ENCODE measurements at places on chromosomes 13 and 19.

DNA sequence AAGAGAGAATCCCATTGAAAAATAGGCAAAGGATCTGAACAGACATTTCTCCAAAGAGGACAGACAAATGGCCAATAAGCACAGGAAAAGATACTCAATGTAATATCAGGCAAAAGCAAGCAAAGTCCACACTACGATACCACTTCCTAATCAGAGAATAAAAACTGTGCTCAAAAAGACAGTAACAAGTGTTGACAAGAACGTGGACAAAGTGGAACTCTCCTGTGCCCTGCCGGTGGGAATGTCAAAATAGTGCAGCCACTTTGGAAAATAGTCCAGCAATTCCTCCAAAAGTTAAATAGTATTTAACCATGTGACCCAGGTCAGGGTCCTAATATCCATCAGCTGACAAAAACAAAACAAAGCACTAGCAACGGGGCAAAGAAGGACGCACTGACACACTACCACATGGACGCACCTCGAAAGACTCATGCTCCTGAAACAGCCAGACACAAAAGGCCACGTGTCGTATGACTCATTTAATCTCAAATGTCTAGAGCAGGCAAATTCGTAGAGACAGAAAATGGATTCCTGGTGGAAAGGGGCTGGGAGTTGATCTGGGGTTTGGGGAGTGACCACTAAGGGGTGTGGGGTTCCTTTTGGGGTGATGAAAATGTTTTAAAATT is 5.2 kb downstream of the MIER2 start:
- no peak for DNase-seq

DNA sequence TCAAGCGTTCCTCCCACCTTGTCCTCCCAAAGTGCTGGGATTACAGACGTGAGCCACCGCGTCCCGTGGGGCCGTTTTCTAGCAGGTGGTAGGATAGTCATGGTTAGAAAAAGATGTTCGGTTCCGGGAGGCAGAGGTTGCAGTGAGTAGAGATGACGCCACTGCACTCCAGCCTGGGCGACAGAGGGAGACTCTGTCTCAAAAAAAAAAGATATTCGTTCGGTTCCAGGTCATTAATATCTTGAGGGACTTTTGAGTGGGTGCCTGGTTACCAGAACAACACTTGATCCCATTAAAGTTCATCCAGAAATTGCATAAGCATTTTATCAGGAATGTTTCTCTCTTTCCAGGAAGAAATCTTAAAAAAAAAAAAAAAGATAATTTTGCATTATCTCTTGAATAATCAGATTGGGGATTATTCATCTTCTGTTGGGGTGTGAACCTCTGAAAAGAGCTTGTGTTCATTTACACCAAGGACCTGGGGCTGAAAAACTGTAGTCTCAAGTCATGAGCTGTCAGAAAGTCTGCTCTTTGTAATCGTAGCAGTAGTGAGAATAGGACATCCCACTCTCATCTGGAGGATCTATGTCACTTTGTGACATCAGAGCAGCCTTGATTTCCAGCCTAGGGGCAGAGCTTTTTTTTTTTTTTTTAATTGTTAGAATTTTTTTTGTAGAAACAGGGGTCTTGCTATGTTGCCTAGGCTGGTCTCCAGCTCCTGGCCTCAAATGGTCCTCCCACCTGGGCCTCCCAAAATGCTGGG is 1.0 kb upstream of the ETHE1 start:
- DNase-seq = peak; percentile 41

GRCh38 chr13:48891586-48891985 is 84.1 kb upstream of the FNDC3A start:
- DNase-seq = no peak

GRCh38 chr19:34033880-34034279 is 138.4 kb upstream of the LSM14A start:
- DNase-seq = no peak

DNA sequence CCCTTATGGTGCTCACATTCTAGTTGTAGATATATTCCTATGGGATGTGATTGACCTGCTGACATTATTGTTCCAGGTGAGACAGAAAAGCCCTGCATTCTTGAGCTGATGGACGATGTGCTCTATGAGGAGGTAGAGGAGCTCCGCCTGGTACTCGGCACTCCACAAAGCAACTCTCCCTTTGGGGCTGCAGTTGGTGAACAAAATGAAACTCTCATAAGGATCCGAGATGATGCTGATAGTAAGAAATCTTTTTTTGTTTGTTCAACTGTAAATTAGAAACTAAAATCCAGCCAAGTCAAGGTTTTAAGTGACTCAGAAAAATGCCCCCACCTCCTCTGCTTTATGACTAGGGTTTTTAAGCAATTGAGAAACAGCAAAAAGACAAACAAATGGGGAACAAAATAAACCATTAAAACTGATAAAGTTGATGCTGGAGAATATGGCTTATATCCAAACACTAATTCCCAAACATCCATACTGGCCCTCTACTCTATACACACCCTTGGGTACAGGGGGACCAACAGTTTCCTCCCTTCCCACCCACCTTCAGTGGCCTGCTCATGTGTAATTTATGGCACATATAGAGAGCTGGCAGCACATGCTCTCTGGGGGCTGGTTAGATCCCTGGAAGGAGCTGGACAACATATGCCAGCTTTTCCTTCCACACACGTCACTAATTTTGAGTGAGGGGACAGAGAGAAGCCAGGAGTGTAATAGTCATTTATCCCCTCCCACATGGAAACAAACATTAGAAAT is 139.6 kb downstream of the STOML3 start:
- no peak for DNase-seq

- no peak for DNase-seq
Observed at GRCh38 chr13:40452741-40453334, 213.6 kb downstream of the FOXO1 start.

DNA sequence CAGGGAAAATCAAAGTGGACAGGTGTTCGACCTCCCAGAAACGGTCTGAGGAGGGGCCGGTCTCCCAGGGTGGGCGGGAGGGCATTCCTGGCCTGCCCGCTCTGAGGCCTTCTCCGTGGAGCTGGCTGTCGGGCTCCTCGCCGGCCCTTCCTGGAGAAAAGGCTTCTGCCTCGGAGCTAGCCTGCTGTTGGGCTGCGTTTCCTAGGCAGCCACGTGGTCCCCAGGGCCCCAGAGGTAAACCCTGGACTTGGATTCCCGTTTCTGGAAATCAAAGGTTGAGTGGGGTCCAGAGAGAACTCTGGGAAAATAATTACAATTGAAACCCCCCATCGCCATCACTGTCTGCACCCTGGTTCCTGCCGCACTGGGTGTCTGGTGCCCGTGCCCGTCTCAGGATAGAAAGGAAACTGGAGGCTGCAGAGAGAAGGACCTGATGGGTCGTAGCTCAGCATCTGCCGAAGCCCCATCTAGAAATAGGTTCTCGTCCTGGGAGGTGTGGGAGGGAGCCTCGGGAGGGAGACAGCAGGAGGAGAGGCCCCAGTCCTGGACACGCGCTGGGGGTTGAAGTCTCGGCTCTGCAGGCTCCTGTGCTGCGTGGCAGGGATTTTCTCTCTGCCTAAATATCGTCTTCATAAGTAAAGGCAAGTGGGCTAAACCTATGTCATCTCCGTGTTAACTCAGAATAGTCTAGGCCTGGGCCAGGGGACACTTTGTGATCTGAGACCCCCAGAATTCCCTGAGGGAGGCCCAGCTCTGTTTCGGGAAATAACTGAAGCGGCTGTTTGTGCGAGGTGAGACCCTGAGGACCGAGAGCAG is 7.7 kb upstream of the PROZ start:
- no peak for DNase-seq

DNA sequence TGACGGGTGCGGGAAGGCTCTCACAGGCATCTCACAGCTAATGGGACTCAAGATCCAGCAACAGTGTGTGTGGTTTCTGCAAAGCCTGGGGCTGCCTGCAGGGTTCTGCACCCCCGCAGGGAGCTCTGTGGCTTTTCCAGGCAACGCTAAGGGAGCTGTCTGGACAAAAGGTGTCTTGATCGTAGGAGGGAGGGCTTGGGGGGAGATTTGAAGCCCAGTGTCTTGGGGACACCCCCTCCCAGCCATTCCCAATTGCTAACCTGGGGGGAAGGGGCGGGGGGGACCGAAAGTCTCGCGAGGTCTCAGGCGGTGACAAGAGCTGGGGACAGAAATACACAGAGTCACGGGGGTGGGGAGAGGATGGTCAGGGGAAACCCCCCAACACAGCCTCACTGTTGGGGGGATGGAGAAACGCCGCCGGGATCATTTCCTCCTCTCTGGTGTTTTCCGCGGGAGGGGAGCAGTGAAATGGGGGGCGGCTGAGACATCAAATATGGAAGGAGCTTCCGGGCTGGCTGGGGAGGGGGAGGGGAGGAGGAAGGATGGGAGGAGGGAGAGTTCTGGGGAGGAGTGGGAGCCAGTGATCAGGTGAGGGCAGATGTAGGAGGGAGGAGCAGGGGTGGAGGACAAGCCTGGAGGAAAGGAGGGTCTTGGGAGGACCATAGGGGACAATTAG is 13.3 kb downstream of the KCNC3 start:
- no peak for DNase-seq

GRCh38 chr19:7682175-7682855 is 1.7 kb downstream of the TRAPPC5 start:
- DNase-seq = no peak

GRCh38 chr19:41427647-41428480 is 690 bp upstream of the B3GNT8 start:
- peak; percentile 31 for DNase-seq

- no peak for DNase-seq
Observed at GRCh38 chr13:37475966-37476365, 122.6 kb downstream of the POSTN start.

GRCh38 chr13:111029957-111030609 is 85.0 kb upstream of the ARHGEF7 start:
- DNase-seq = no peak

DNA sequence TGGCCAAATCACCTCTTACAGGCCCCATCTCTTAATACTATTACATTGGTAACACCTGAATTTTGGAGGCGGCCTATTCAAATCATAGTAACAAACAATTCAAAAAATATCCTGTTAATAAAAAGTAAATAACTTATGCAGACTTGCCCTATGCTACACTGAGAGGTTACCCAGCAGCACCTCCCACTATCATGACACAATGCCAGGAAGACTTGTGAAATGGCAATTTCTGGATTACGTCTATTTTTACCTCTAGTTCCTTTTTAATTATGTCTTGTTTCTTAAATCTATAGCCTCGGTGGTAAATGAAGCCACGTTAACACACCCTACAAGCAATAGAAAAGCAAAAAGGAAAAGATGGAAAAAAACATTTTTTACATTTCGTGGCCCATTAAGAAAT is 6.2 kb upstream of the DZIP1 start:
- no peak for DNase-seq

DNA sequence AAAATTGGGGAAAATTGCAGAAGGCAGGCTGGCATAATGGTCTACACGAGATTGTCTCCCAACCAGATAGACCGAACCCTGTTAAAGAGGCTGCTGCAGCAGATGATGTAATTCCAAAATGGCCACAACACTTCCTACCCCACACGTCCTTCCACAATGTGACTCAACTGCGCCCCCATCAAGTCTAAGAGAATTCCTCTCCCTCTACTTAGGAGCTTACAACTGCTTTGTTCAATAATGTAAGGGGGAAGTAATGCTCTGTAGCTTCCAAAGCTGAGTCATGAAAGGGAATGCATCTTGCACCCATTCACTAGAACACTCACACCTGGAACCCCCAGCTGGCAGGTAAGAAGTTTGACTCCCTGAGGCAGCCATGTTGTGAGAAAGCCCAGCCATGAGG is 117.8 kb upstream of the IRS2 start:
- DNase-seq = no peak

DNA sequence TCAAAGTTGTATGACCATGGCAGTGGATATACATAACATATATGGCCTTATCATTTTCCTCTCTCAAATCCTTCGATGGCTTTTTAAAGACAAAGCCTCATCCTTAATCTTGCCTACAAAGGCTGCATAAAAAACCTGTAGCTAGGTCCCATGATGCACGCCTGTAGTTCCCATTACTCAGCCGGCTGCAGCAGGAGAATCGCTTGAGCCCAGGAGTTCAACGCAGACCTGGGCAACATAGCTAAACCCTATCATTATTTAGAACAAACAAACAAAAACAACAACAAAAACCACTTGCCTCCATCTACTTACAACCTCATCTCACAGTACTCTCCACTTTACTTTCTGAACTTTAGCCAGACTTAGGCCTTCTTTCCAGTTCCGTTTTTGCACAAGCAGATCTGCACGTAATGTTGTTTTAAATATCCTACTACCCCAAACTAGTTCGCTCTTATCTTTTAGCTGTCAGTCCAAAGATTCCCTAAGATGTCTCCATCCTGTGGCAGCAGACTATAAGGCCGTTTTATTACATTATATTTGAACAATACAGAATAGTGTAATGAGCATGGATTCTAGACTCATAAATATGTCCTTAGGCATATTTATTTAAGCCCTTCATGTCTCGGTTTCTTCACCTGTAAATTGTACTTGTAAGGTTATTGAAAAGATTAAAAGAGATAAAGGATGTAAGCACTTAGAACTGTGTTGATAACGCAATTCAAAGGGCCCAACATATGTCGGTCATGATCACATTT is 969 bp upstream of the POMP start:
- peak; percentile 73 for DNase-seq

GRCh38 chr13:71712988-71713653 is 153.9 kb downstream of the DACH1 start:
- DNase-seq = peak; percentile 43

DNA sequence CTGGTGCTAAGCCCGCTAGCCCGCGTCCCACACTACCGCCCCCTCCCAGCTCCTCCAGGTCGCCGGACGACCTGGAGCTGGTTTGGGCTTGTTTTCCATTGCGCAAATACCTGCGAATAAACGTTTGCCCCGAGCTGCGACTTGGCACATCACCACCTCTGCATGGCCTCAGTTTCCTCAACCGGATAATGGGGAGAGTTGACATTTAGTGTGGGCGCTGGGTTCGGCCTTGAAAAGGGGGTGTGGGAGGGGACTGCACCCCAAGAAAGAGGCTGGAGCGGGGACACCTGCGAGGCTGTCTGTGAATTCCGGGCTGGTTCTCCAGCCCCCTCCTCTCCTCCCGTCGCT is 11.0 kb upstream of the JUND start:
- DNase-seq = no peak

- DNase-seq = no peak
Observed at GRCh38 chr13:43154839-43155238, 131.5 kb downstream of the DNAJC15 start.

DNA sequence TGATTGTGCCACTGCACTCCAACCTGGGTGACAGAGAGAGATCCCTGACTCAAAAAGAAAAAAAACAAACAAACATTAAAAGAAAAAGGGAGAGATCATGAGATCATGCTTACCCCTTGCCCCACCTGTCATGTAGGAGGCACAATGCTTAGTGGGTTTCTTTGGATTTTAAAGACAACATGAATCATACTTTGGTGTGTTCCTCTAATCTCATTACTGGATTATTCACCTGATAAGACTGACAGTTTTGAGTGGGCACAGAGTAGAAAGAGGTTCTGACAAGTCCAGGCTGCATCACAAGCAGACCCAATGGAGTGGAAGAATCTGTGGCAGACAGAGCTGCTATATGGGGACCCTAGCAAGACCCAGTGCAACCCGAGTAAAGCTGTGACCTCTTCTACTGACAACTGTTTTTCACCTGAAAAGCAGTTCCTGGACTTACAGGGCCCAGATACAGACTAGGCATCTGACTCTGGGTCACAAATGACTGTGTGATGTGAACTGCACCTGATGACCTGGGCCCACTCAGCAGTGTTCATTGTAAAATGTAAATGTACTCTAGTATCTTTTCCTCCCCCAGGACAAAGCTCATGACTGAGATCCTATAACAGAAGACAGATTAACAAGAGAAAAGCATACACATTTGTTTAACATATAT is 28.9 kb upstream of the USP12 start:
- DNase-seq = no peak

GRCh38 chr19:8487137-8487851 is 15.1 kb downstream of the PRAM1 start:
- no peak for DNase-seq

GRCh38 chr13:40190641-40191100 is 475.8 kb downstream of the FOXO1 start:
- DNase-seq = peak; percentile 96
